ENCODE measurements at places on chromosomes 11 and 22.

DNA sequence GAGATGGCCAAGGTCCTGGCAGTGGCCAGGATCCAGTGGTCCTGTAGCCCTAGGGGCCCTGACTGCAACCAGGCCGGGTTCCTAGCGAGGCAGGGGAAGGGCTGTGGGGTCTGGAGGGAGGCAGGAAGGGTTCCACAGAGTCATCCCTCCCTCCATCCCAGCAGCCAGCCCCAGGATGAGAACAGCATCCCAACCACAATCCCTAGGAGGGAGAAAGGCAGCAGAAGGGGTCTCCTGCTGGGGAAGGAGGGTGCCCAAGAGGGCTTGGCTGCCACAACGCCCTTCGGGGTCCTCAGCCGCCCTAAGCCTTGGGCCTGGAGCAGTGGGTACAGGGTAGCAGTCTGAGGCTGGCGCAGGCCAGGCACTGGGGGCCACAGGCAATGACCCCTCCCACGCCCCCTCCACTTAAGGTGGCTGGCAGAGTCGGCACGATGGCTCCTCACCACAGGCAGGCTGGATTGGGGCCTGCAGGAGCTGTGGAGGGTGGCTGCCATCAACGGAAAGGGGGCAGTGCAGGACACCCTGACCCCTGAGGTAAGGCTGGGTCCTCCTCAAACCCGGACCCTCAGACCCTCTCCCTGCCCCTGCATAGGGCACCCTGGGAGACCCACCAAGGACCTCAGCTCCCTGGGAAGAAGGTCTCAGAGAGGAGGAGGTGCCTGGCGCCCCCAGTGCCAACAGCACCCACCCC is 7.2 kb downstream of the SLC22A12 start:
- no peak for DNase-seq

GRCh38 chr11:122033631-122034030 is 82.4 kb downstream of the BLID start:
- DNase-seq: no peak

DNA sequence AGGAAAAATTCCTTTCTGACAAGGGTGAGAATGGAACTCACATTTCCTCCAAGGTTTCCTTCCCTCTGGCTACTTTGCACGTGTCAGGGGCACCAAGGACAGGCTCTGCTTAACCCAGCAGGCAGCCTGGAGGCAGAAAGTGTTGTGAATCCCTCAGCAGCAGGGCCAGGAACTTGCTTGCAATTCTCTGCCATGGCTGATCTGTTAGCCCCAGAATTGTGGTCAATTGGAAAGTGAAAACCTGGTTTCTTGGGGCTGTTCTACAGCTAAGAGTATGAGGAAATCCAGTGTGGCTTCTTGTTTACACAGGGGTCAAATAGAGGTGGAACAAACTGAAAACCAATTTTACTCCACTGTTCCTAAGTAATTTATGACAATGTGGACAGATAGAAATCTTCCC is 38.3 kb upstream of the CEP295 start:
- no peak for DNase-seq

- DNase-seq: peak; percentile 71
Observed at GRCh38 chr11:118202599-118203422, 22.0 kb downstream of the JAML start.

GRCh38 chr11:133669371-133670053 is 137.2 kb upstream of the OPCML start:
- no peak for DNase-seq

DNA sequence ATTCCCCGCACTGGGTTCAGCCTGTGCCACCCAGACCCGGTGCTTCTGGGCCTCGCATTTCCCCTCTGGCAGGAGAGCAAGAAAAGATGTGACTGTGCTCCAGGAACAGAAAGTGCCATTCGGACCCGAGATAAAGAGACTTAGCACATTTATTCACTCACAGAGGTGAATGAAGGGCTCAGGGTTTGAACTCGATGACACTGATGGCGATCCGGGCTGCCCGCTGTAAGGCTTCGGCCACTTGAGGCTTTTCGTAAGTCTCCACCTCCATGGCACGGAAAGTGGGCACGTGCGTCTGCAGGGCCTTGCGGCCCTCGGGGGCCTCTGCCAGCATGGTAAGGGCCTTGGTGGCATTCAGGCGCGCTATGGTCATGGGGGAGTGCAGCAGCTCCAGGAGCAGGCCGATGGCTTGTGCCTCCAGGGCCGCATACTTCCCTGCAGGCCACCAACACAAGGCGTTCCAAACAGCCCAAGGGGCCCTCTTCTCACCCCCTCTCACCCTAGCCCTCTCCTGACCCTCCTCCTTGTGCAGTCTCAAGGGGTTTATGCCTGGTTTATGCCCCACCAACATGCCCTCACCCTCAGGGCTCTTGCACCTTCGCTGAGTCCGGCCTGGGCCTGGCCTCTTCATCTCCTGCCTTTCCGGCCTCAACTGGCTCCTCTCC is 10.9 kb upstream of the GNAZ start:
- DNase-seq: no peak

- no peak for DNase-seq
Observed at GRCh38 chr11:78351979-78352841, 65.4 kb downstream of the GAB2 start.

DNA sequence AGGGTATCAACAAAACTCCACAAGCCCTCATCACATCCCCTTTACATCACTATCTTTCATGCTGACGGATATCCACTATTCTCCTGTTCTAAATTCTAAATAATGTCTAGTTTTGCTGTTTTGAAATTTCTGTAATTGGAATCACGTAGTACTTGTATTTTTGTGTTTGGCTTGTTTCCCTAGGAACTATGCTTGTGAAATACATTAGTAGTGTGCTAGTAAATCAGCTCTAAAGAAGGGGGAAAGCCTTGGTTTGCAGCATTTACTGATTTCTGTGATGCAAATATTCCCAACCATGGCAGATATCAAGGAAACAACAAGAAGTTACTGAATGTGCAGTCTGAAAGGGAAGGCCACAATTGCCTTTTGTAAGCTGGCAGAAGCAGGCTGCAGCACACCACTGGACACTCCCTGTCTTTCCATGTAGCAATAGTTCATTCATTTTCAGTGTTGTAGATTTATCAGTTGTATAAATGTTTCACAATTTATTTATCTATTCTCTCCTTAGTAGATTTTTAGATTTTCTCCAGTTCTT is 4.7 kb upstream of the FOLH1 start:
- no peak for DNase-seq

- no peak for DNase-seq
Observed at GRCh38 chr11:64796047-64796756, 6.8 kb downstream of the MAP4K2 start.
